ENCODE measurements at places on chromosomes 4 and X.

DNA sequence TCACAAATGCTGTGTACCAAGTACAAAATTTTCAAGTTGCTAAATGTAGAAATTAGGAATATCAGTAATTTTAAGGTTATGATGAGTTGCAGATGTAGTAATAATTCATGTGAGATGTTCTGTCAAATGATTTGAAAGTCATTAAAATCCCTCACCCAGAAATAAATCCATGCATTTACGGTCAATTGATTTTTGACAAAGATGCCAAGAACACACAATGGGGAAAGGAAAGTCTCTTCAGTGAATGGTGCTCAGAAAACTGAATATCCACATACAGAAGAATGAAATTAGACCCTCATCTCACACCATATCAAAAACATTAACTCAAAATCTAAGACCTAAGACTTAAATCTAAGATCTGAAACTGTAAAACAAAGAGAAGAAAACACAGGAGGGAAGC lies 12.9 kb upstream of the BMPR1B start:
- DNase-seq = no peak

GRCh38 chrX:144946666-144947065 lies 300.6 kb upstream of the SPANXN1 start:
- no peak for DNase-seq

GRCh38 chrX:120795301-120795700 lies 80.4 kb downstream of the CT47B1 start:
- no peak for DNase-seq

GRCh38 chr4:10773010-10773409 lies 88.4 kb upstream of the CLNK start:
- DNase-seq = no peak

DNA sequence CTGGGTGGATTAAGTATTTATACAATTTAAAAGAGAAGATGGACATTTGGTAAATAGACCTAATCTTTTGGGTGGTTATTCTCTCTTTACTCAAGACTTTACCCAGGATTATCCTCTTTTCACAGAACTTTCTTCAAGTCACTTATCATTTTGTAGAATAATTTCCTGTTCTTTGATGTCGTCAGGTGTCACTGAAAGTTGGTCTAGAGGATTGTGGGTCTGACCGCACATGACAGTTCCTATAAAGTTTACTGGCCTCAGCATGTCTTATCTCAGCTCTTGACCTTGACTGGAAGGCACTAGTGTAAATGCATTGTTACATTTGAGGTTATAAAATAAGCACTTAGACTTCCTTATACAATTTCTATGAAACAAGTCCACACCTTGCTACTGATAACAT lies 139.9 kb upstream of the SLC4A4 start:
- DNase-seq = peak; percentile 30

DNA sequence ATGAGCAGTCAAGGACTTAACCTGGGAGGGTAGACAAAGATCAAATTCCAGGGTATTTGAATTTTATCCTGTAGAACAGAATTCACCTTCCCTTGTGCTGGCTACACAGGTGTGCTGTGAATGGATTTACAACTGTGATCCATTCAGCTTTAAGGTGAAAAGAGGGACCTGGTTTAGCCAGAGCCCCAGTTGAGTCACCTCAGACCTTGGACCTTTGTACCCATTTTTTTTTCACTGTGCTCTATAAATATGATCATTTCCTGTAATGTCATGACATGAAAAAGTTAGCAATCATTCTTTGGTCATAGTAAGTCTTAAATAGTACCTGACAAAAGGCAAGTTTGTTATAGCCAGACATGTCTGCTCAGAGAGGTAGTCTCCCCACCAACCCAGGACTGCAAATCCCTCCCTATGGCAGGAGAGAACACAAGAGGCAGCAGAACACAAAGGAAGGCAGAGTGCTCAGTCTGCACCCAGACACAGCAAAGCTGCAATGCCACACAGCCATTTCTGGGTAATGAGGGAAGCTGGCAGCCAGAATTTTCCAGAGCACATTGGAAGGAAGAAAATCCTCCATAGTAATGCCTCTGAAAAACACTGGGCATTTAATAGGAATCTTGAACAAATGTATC lies 77.9 kb downstream of the CXXC4 start:
- no peak for DNase-seq

GRCh38 chr4:20326460-20326859 lies 74.8 kb downstream of the SLIT2 start:
- DNase-seq = no peak

DNA sequence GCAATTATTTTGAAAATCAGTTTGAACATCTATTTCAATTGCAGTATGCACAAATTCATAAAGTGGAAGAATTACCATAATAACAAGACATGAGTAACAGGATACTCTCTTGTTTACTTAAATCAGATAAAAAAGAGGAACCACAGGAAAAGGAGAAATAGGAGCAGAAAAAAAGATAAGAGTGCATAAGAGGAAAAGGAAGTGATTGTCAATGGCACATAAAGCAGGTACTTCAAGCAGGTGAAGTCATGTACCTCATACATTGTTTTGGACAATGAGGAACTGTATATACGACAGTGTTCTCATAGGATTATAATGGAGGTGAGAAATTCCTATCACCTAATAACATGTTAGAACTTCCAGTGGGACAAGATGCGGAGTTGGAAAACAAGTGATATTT lies 334.5 kb upstream of the PCDH7 start:
- DNase-seq = no peak

DNA sequence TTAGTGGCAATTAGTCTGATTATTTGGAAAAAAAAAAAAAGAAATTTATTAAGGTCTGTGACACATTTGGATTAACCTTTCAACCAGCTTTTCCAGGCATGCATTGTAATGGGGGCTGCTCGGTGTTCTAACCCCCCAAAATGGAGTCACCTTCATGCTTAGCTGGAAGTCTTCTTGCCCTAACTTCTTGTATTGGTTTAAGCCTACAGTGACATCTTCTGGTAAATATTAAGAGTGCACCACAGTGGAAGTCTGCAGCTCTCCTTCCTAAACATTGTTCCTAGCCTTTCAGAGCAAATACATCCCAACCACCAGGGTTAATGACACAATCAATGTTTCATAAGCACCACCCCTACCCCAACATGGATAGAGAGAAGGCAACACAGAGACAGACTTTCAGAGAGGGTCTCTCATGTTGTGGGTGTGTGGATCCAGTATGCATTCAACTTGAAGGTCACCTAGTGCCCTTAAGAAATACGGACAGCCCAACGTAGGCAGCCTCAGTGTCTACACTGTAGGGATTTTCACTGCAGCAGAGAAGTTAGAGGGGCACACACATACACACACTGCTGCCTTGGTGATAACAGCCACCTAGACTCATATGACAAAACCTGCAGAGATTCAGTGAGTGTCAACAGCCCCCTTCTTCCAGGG lies 142.9 kb upstream of the MBNL3 start:
- DNase-seq = peak; percentile 58

- no peak for DNase-seq
Observed at GRCh38 chr4:147928400-147928799, 196.5 kb downstream of the ARHGAP10 start.

DNA sequence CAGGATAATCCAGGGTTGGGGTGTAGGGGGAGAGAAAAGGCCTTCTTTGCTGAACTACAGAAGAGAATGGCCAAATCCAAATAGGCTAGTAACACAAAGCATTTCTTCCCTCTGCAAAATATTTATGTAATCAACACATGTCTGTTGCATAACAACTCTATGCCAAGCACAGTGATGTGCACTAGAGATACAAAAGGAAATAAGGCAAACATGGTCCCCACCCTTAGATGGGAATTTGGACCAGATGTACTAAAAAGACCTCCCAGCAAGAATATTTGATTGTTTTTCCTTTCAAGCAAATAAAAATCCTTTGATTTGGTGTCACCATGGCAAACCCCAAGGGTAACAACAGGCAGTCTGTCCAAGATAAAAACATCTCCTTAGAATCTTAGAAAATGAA lies 177.6 kb upstream of the FGF13 start:
- no peak for DNase-seq

DNA sequence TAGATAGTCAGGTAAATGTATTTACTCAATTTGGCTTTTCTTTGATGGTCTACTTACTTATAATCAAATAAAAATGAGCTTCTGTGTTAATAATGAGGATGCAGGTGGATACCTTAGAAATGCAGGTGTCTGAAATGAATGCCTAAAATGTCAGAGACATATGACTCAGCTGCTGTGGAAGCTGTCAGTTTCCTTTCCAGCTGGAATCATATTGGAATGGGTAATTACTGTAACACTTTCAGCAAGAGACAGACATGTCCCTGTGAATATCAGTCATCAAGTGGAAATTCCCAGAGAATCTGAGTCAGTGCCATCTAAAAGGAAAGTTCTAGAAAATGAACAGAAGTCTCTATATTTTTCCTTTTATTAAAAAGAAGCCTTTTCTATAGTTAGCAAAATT lies 783.0 kb upstream of the AADAT start:
- DNase-seq = no peak

DNA sequence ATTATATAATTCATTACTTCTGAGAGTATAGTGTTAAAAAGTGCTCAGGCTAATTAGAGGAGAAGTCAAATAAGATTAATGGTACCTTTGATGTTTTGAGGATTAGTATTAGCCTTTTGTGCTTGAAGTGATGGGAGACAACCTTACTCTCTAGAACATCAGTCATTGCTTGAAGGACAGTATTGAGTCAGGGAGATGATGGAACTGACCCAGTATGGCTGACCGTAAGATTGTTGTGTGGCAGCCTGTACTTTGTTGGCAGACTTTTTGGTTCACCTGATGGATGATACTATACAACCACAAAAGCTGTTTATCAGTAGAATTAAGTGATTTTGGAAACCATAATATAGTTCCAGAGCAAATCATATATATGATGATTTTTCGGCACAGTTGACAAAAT lies 9.9 kb downstream of the OGT start:
- DNase-seq = no peak

DNA sequence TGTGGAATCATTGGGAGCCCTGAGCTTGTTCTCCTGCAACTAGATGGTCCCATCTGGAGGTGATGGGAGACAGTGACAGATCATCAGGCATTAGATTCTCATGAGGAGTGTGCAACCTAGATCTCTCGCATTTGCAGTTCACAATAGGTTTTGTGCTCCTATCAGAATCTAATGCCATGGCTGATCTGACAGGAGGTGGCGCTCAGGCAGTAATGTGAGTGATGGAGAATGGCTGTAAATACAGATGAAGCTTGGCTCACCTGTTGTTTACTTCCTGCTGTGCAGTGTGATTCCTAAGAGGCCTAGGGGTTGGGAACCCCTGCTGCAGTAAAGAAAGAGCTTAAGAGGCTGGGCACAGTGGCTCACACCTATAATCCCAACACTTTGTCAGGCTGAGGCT lies 42.2 kb upstream of the PUDP start:
- DNase-seq = no peak

DNA sequence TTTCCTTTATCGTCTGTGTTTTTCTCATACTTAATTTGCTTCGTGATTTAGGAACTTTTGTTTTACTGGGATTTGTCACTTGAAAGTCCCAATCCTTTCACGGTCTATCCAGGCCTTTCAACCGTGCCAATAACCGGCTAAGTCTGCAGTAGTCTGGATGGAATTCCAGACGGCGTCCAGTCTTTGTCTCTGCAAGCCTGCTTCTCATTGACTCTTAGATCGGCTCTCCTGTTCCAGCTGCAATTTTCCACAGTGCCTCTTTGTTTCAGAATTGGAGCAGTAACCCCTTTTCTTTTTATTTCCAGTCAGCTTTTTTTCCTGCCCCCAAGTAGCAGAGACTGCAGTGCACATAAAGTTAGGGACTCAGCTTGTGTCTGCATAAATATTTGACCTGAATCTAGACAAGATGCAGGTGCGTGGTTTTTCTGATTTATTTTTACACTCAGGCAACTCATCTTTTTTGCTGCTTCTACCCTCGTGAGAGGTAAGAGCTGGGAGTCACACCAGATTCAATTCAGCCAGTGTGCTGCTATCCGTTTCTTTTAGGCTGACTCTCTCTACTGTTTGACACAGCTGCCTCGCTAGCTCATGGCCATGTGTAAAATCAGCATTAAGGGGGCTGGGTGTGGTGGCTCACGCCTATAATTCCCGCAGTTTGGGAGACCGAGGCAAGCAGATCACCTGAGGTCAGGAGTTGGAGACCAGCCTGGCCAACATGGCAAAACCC lies 37.4 kb upstream of the DHRSX start:
- no peak for DNase-seq

- no peak for DNase-seq
Observed at GRCh38 chr4:101242441-101242840, 104.9 kb downstream of the PPP3CA start.

- no peak for DNase-seq
Observed at GRCh38 chr4:6586715-6587325, 11.8 kb downstream of the MAN2B2 start.
